ENCODE measurements at places on chromosomes 4 and X.

DNA sequence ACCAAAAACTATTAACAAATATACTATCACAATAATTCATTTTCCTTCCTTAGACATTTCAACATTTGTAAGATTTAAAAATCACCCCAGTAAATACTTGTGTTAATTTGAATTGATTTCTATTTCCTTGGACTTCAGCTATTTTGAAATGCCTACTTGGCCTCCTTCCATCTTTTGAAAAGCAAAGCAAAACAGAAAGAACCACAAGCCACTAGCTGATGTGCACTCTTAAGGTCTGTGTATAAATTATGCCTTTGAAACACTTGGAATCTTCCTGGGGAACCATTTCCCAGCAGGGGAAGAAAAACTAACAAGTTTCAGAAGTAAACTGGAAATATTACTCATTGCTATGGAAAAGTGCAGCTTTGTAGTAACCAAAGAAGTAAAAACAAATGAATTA is 139.8 kb downstream of the CLCN4 start:
- DNase-seq = no peak

DNA sequence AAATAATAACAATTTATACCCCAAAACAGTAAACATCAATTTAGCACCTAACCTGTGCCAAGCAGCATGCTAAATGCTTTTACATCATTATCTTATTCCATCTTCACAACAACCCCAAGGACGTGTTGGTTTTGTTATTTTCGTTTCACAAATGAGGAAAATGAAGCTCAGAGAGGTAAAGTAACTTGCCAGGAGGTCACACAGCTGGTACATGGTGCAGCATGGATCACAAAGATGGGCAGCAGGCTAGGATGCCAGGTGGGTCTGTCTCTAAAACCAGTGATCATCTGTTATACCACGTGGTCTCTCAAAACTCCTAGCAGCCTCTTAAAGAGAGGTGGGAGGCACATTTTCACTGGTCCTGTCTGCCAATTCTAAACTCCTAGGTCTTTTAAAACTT is 323.6 kb upstream of the F9 start:
- no peak for DNase-seq

- DNase-seq = no peak
These were observed 136.4 kb downstream of the ADGRL3 start for GRCh38 chr4:61336488-61336887.

GRCh38 chr4:10082459-10083272 is 33.9 kb downstream of the WDR1 start:
- DNase-seq = peak; percentile 25

GRCh38 chrX:39874202-39874816 is 223.4 kb downstream of the BCOR start:
- DNase-seq = no peak

Measured in left ventricle myocardium superior (tissue), 1 donor.